ENCODE measurements at places on chromosomes 7 and 10.

GRCh38 chr7:76054123-76055120 is 6.5 kb downstream of the MDH2 start:
- DNase-seq, result no peak

DNA sequence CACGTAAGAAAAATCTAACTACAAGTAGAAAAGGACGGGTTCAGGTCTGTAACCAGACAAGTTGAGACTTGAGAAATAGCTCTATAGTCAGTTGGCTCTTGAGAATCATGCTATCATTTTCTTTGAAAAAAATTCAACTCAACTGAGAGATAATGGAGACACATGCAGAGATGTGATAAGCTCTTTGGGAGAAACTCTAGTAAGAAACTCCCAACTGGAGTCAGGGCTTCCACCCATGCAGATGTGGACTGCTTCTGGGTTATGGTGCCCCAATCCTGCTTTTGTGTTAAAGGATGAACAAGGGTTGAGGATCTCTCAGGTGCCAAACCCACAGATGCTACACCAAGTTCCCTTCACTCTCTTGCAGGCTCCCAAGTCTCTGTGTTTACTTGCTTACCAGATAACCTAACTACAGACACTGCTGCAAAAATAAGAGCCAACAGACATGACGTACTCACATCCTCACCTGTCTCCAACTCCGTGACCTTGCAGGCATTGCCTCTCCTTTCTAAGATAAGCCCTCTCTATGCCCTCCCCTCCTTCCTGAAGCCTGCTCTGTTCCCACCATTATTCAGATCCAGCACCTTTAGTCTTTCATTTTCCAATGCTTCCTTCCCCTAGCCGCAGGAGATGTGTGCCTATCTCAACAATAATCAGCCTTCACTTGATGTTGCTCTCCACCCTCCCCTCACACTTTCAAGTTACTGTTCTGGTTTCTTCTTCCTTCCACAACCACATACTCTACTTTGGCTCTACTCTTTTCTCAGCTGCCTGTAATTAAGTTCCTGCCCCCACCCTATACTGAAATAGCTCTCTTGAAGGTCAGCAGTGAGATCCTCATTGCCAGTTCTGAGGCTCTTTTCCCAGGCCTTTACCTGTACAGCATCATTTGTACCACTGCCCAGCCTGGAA is 130.0 kb downstream of the ICA1 start:
- no peak for DNase-seq

GRCh38 chr10:44245601-44245938 is 139.3 kb downstream of the CXCL12 start:
- DNase-seq, result no peak

DNA sequence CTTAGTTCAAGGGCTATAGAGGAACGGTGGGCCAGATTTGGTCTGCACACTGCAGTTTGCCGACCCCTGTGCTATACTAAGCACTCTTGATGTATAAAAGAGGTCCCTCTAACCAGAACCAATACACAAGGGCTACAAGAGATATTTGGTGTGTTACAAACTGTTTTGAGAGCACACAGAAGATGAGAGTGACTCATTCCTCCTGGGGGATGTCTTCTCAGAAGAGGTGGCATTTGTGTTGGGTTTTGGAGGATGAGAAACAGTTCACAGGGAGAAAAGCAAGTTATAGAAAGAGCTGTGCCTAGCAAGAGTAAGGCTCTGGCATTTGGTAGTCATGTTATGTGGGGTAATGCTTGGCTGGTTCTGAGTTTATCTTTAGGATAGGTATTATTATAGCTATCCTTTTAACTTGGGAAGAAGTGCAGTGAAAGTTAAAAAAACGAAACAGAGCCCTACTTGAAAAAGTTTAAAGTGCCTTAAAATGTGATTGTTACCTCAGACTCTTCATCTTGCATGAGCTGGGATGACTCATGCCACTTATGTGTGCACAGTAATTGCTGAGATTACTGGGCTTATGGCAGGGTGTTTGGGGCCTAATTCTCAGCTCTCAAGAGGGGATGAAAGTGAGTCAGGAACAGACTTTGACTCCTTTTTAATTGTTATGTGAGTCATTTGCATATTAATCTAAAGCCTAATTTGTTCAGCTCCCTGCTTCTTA is 160.4 kb downstream of the KIF20B start:
- DNase-seq, result no peak

DNA sequence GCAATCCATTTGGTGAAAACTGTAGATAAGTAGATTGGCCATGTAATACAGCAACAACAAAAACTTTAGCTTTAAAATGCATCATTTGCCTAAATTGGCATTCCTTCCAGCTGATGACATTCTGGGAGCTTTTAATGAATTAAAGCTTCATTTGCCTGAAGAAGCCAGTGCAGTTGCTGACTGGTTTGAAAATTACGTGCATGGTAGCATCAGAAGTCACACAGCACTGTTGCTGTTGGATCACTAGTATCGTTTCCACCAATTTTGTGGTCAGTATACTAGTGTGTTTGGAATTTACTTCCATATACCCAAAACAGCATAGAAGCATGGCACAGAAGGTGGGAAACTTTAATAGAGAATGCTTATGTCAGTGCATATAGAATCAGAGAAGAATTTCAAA is 194.9 kb downstream of the ETV1 start:
- no peak for DNase-seq

DNA sequence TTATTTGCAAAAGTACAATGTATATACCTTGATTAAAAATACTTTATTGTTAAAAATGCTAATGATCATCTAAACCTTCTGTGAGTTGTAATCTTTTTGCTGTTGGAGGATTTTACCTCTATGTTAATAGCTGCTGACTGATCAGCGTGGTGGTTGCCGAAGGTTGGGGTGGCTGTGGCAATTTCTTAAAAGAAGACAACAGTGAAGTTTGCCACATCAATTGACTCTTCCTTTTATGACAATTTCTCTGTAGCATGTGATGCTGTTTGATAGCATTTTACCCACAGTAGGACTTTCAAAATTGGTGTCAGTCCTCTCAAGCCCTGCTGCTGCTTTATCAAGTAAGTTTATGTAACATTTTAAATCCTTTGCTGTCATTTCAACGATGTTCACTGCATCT is 16.9 kb upstream of the ENTPD1 start:
- no peak for DNase-seq

DNA sequence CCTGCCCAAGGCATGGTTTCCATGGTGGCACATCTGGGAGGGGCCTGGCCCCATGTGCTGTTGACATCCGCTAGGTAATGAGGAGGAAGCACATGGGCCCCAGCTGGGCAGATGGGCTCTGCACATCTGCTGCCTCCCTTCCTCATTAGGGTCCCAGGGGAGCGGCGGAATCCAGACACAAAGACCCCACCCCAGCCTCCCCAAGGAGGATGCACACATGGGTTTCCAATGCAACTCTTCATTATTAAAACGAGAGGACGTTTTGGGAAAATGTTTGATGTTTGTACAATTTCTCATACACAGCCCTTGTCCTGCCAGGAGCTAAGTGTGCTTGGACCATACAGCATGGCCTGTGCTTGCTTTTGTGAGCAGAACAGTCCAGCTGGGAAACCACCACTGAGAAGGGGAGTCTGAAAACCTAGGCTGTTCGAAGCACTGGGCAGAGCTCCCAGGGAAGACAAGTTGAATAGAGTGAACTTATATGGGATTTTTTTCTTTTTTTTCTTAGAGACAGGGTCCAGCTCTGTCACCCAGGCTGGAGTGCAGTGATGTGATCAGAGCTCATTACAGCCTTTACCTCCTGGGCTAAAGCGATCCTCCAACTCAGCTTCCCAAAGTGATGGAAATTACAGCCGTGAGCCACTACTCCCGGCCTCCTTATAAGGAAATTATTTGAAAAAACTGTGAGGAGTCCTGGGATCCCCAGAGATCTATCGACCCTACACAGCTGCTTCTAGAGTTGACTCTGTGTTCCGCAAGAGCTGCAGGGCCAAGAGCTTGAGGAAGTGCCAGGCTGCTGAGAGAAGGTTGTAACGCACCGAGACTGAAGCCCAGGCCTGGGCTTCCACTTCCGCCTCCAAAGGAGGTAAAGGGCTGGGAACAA is 23.4 kb downstream of the FAM107B start:
- DNase-seq, result peak; percentile 12

DNA sequence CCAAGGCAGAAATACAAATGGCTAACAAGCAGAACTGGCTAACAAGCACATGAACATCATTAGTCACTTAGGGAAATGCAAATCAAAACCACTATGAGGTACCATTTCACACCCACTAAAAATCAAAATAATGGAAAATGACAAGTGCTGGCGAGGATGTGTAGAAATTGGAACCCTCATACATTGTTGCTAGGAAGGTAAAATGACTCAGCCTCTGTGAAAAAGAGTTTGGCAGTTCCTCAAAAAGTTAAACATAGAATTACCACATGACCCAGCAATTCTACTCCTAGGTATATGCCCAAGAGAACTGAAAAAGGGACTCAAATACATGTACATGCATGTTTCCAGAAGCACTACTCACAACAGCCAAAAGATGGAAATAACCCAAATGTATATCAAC is 52.8 kb upstream of the ANAPC16 start:
- peak; percentile 91 for DNase-seq

DNA sequence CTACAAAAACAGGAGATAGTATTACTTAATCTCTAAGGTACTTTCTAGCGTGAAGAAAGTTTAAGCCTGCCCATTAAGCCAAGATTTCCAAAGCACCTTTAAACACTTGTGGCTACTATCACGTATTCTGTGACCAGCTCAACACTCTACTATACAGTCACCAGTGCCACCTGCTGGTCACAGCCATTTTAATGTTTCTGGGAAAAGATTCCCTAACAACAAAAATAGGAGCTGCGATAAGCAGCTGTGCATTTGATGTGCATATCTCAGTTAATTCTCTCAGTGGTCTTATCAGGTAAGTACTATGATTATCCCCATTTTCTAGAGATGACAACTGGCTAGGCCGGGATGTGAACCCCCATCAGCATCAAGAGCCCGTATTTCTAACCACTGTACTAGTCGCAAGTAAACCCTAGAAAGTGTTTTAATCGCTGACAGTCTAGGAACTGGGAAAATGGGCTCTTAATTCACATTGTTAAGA is 860 bp downstream of the SEC31B start:
- peak; percentile 44 for DNase-seq

DNA sequence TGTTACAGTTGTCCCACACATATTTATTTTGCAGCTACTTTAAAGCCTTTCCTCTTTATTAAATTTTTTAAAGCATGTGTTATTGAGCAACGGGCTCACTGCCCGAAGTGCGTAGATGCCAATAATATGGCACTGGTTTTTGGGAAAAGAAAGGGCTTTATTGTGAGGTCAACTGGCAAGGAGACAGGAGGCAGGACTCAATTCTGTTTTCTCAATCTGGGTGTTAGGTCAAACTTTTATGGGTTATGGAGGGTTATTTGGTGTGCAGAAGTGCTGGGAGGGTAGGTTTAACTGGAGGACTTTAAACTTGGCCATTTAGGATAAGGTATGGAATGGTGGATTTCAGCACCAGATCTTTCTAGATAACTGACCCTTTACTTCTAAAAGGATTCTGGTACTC is 183.6 kb downstream of the LRRC4 start:
- no peak for DNase-seq

DNA sequence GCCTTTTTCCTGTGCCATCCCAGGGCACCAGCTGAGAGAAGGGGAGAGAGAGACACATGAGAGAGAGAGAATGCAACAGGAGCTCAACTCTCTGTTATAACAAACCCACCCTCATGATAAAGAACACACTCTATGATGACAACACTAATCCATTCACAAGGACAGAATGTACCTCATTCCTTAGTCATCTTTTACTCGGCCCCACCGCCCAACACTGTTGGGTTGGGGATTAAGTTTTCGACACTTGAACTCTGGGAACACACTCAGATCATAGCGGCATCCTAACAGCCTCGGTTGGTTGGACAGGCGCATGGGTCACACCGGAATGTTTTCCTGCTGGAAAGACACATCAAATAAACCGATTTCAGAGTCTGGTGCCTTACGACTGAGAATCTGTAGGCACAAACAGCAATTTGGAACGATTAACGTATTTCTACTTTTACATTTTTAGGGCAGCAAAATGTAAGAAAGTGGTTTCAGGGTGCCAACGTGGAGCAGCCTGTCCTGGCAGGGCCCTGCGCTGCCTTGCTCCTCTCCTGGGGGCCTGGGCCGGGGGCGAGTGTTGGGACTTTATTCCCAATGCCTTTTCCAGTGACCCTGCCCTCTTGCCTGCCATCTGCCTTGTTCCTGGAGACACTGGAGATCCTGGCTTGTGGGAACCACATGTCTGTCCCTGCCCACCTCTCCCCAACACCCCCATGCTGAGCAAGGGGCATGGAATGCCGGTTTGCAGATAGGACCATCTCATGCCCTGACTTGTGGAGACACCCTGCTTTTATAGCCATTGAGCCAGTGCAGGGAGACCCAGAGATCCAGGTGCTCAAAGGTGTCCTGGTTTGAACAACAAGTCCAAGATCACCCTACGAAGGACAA is 287.0 kb downstream of the TCERG1L start:
- no peak for DNase-seq

GRCh38 chr7:153920897-153921296 is 131.3 kb upstream of the DPP6 start:
- no peak for DNase-seq

DNA sequence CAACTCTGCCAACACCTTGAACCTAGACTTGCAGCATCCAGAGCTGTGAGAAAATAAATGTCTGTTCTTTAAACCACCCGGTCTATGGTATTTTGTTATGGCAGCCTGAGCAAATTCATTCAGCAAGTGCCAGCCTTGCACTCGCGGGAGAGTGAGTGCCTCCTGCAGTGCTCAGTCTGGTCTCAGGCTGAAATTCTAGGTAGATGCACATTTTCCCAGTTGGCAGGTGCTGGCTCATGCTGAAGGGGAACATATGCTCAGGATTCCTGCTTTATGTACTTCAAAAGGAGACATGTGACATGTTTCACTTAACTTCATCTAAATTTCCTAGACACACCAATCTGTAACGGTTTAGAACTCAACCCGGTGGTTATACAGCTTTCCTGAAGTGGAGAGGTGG is 170.8 kb downstream of the MGMT start:
- no peak for DNase-seq

DNA sequence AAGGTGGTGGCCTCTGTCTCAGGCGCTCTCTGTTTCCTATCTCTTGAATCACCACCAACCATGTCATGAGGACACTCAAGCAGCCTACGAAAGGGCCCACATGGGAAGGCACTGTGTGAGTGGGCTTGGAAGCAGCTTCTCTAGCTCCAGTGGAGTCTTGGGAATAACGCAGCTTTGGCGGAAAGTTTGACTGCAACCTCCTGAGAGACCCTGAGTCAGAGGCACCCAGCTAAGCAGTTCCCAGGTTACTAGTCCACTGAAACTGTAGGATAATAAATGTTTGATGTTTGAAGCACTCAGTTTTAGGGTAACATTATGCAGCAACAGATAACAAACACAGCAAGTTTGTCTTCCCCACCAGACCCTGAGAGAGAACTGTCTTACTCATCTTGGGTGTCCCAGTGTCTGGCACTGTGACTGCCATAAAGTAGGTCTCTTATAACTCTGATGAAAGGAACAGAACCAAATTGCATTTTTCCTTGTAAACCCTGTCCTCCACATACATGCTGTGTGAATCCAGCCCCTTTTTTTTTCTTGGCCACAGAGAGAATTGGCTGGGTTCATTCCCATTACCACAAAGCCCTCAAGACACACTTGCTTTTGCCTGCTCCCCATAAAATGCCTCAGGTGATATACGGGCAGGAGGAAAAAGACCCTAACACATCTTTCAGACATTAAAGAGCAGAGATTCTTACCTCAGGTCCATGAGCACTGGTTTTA is 185.5 kb downstream of the ZNF365 start:
- no peak for DNase-seq
